NCI-H524 treated with DMSO at 0.1 percent for 48 hours (cell line): ENCODE measurements at places on chromosomes 3 and 15.

DNA sequence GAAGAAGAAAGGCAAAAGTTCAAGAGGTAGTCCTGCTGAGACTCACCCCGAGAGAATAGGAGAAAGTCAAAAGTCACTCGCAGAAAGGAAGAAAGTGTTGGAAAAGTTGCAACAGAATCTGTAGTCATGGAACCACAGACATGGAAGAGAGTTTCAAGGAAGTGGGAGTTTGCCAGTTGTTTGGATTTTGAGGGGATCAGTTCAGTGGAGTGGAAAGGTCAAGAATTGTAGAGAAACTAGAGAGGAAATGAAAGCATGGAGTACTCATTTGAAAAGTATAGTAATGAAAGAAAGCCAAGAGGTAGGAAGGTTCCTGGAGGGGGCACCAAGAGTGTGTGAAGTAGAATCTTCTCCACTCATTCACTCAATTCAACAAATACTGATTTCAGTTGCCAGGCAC lies 34.7 kb downstream of the SPTSSB start:
- no peak for DNase-seq

- DNase-seq: no peak
Measured at GRCh38 chr3:125024817-125025216, 31.0 kb downstream of the HEG1 start.

GRCh38 chr3:152879130-152879789 lies 44.3 kb downstream of the P2RY1 start:
- no peak for DNase-seq

DNA sequence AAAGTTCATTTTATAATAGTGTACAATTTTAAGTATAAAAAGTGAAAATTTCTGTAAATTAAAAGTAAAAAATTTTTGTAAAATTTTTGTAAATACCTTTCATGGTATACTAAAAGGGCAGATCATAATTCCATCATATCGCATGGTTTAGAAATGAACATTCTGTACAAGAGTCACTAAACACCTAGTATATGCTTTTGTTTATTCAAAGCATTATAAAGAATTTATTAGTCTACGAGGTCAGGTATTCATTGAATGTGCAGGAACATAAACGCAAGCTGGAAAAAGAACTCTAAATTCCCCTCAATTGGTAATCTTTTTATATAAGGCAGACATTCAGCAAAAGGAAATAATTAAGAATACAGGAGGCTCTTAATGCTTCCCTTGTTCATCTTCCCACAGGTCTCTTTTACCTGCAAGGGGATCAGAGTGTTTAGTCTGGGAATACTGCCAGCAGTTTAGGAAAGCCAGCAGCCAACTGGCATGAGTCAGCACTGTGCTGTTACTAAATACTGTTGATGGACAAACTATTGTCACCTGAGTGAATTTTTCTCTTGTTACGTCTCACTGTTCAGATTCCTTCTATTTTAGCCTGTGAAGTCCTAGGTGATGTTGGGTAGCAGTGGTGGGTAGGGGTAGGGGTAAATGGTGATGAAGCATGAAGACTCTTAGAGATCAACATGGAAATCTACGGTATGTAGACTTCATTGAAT lies 70.1 kb downstream of the UQCC5 start:
- no peak for DNase-seq

DNA sequence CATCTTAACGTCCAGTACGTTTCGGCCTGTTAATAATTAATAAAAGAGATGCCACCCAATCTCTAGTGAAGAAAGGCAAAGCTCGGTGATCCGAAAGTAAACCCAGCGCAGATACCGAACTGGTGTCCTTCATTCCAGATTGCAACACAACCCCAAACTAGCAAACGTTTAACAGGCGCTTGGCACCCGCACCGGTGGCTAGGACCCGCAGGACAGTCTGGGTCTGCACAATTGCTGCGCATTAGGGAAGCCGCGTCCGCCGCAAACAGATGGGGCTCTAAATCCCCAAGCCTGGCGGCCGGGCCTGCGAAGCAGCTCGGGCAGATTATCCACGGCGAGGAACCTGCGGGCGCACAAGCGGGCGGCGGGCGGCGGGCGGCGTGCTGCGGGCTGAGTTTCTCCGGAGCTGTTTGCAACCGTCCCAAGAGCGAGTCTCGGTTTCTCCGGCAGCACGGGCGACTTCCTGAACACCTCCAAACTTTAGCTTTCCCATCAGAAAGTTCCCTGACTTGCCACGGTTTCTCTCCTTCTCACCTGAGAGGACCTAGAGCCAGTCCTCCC lies 112.1 kb upstream of the ICE2 start:
- peak; percentile 66 for DNase-seq

- no peak for DNase-seq
Measured at GRCh38 chr15:95446854-95447253, 883.6 kb upstream of the NR2F2 start.

GRCh38 chr15:90988296-90988695 lies 6.0 kb downstream of the PRC1 start:
- DNase-seq: no peak

DNA sequence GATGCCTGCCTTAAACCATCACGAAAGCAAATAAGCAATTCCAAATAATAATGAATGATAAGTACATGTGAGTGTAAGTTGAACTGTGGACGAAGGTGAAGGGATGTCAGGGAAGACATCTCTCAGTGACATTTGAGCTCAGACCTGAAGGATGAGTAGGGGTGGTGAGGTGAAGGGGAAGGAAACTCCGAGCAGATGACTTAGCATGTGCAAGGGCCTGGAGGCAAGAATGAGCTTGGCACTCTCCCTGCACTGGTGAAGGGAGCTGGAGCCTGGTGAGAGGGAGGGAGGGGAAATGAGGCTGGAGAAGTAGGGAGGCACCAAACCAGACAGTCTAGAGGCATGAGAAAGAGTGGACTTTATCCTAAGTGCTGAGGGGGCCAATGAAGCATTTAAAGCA lies 84.3 kb downstream of the MTHFS start:
- DNase-seq: no peak

DNA sequence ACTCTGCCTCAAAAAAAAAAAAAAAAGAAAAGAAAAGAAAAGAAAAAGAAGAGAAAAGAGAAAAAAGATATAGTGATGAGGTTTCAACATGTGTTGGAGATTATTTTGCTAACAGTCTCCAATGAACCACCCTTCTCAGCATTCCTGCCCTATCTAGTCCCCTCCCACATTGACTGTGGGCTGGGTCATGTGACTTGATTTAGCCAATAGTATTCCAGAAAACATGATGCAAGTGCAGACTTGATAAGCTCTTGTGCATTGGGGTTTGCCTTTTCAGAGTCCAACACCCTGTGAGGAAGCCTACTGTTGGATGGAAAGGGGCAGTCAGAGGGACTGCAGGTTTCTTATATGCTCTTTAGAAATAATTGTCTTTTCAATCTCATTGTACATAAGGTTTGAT lies 37.8 kb upstream of the MED12L start:
- no peak for DNase-seq

DNA sequence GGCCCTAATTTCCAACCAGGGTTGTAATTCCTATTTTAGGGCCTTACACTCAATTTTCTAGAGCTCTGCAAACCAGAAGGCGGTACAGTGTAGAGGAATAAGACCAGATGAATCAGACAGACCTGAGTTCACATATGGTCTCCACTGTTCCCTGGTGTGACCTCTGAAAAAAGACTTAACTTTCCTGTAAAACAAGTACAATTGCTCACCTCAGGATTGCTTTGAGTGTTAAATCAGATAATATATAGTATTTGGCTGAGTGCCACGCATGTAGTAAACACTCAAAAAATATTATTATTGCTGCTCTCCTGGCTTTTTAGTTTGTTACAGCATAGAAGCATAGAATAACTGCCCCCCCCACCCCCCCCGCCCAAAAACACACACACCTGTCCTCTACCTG lies 51.0 kb upstream of the STT3B start:
- no peak for DNase-seq

GRCh38 chr3:86960550-86960949 lies 30.4 kb downstream of the VGLL3 start:
- no peak for DNase-seq

GRCh38 chr15:85755942-85756341 lies 38.8 kb downstream of the KLHL25 start:
- DNase-seq: no peak

DNA sequence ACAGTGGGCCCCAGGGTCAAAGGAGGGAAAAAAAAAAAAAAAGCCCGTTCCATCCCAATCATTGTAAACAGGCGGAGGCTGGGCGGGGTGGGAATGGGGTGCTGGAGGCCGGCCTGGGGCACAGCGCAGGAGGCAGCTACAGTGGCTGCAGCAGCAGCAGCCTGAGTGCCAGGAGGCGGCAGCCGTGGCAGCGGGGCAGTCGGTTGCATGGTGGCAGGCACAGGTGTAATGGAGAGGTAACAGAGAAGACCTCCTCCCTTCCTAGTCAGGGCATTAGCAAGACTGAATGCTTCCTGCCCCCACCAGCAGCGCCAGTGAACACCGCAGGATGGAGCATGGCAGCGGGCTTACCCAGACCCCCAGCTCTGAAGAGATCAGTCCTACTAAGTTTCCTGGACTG lies 279.1 kb upstream of the TTC14 start:
- no peak for DNase-seq

DNA sequence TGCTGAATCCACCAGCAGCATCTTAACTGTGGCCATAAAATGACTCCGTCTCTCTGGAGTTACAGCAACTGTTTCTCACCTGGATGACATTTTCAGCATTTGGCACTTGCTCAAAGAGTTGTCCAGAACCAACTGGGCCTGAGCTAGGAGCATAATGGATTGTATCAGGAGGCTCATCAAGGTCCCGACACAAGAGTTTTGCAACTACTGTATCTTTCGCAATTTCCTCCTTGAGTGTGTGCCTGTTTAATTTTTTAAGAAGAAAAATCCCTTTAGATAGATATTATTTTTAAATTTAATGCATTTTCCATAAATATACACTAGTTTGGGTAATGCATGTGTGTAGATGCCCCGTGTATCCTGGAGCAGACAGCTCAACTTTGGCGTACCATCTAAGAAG lies 44.3 kb upstream of the C3orf49 start:
- no peak for DNase-seq

GRCh38 chr15:73323956-73324355 lies 44.8 kb downstream of the HCN4 start:
- DNase-seq: no peak

DNA sequence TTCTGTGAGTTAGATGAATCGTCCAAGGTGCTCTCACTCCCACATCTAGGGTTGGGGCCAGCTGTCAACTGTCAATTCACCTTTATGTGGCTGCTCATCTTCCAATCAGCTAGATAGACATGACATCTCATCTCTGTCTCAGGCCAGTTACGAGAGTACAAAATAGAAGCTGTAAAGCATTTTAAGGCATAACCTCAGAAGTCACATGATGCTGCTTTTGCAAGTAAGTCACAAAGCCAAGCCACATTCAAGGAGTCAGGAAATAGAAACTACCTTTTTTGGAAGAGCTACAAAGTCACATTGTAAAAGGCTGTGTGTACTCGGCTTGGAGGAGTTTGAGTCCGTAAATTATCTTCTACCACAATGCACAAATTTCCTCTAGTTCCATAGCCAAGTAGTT lies 5.1 kb upstream of the CCR1 start:
- DNase-seq: no peak

DNA sequence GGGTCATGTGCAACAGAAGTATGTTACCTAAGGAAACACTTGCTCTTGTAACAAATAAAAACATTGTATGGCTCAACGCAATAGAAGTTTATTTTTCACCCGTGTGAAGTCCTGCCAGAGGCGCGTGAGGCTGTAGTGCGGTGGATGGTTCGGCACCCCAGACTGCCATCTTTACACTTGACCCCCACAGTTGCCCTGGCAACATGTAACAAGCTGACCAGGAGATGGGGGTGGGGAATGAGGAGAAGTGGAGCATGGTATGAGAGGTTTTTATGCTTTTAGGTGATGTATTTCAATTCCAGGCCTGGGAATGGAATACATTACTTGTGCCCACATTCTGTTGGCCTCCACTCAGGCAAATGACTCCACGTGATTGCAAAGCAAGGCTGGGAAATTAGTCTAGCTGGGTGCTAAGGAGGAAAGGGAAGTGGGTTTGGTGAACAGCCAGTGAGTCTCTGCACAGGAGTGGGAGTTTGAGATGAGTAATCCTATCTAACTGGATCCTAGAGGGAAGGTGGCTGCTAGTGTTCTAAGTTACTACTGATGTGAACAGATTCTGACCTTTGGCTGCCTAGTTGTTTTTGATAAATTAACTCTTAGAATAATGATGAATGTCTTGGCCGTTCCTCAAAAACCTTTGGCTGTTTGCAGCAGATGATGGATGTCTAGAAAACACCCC lies 33.8 kb upstream of the GREM1 start:
- no peak for DNase-seq

DNA sequence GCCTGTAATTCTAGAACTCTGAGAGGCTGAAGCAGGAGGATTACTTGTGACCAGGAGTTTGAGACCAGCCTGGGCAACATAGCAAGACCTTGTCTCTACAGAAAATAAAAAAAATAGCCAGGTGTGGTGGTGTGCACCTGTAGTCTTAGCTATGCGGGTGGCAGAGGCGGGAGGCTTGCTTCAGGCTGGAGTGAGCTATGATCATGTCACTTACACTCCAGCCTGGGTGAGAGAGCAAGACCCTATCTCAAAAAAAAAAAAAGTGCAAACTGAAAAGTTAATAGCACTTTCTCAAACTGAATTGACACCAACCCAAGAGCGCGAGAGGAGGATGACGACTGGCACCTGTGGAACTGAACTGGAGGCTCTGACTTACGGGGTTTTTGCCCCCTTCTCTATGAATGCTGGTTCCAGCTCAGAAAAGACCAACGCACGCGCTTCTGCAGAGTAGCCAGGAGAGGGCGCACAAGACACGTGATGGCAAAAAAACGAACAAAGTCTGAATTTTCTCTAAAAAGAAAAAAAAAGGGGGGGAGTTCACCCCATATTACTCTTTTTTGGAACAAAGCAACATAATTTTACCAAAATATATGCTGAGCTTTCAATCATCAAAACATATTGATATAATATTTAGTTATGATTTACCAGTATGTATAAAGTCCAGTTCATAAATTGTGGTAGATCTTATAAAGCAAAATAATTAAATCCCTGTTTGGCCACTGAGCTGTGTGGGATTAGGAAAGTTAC lies 23.7 kb downstream of the CFAP92 start:
- DNase-seq: no peak

DNA sequence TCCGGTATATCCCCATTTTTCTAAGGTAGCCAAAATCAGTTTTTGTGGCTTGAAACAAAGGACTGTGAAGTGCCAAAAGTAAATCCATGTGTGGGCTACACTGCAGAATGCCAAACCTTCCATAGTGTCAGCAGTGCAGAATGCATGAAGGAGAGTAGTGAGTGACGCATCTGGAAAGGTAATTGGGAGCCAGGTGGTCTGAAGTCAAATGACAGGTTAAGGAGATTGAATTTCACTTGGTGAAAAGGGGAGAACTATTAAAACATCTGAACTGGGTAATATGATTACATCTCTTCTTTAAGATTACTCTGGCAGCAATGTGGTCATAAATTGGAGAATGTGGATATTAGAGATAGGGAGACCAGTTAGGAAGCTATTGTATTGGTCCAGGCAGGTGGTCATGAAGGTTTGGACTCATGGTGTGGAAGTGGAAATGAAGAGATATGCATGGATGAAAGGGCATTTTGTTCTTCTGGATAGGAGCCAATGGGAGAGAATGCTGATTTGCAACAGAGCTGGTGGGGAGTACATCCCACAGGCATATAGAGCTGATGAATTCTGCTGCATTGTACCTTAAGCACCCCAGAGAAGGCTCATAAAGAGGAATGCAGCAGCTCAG lies 118.2 kb downstream of the ECT2 start:
- DNase-seq: peak; percentile 93
